NCI-H2171 (cell line): ENCODE measurements at places on chromosomes 2 and 18.

GRCh38 chr2:202426751-202427150 lies 50.6 kb downstream of the BMPR2 start:
- no peak for DNase-seq

DNA sequence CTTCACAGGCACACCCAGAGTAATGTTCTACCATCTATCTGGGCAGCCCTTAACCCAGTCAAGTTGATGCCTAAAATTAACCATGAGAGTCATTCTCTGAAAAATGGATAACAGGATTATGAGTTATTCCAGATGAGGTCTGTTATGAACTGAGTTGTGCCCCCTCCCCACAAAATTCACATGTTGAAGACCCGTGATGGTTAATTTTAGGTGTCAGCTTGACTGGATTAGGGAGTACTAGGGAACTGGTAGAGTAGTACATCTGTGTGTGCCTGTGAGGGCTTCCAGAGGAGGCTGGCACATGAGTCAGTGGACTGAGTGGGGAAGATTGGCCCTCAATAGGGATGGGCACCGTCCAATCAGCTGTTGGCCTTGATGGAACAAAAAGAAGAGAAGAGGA lies 110.4 kb upstream of the MYCN start:
- no peak for DNase-seq

DNA sequence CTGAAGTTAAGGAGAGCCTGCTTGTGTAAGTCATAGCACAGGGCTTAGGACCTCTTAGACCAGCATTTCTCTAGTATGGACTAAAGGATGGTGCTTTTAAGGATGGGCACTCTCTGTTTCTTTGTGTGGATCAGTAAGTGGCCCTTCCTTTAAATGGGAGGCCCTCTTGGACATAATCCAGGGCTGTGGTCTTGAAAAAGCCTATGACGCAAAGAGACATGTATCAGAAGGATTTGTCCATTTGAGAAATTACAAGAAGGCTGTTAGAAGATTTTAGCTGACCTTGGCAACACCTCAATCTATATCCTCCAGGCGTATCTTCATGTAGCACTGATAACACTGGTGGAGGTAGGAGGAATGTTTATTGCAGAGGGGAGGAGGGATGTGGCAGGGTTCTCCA lies 79.2 kb downstream of the PRPF40A start:
- no peak for DNase-seq

GRCh38 chr2:140584471-140584870 lies 1546.3 kb downstream of the LRP1B start:
- DNase-seq, result no peak

DNA sequence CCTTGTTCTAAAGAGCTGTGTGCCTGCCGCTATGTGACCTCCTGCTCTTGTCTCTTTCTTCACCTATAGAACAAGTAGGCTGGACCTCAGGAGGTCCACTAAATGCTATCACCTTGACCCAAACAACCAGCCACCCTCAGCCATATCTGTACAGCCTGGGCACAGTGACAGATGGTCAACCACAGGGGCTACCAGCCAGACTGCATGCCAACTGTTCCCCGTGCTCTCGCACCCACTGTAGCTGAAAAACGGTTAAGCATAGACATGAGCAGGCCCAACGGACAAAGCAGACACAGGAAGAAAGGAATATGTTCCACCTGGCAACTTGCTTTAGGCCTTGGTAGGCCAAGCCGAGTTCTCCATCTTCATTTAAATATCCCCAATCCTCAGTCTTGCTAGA lies 43.2 kb upstream of the ACAA2 start:
- no peak for DNase-seq

DNA sequence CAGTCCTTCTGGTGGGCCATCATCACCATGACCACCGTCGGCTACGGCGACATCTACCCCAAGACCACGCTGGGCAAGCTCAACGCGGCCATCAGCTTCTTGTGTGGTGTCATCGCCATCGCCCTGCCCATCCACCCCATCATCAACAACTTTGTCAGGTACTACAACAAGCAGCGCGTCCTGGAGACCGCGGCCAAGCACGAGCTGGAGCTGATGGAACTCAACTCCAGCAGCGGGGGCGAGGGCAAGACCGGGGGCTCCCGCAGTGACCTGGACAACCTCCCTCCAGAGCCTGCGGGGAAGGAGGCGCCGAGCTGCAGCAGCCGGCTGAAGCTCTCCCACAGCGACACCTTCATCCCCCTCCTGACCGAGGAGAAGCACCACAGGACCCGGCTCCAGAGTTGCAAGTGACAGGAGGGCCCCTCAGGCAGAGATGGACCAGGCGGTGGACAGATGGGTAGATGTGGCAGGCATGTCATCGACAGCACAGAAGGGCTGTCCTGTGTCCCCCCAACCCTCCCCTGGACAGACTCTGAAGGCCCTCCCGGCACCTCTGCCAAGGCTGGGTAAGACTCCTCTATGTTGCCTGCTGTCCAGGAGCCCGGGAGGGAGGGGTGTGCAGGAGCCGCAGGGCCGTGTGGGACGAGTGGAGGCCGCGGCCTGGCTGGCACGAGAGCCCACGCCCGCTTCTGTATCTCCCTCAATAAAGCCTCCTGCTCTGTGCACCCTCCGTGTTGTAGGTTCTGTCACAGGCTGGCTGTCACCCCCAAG lies 2.0 kb downstream of the KCNF1 start:
- no peak for DNase-seq

DNA sequence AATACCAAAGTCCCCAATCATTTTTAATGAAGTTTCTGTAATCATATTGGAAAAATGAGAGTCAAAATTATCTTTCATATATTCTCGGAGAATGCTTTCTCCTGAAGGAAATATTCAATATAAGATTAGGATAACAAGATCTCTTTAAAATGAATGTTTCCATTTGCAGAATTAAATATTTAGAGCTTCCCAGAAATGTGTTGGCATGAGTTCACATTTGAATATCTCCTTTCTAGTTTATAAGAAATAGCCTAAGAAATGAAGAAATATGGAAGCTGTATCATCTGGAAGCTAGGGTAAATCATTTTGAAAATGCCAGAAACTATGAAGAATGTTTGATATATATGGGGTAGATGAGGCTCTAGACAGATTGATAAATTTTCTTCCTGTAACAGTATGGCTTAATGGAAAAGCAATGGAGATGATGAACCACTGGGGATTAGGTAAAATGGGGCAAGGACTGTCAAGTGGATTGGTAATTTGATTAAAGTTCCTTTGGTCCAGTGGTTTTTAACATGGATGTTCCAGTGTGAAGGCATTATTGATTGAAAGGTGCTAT lies 184.6 kb upstream of the ZNF804A start:
- DNase-seq, result no peak

GRCh38 chr2:78721355-78722033 lies 304.0 kb upstream of the REG3G start:
- no peak for DNase-seq

- no peak for DNase-seq
Observed at GRCh38 chr2:86064006-86064405, 41.7 kb downstream of the POLR1A start.

DNA sequence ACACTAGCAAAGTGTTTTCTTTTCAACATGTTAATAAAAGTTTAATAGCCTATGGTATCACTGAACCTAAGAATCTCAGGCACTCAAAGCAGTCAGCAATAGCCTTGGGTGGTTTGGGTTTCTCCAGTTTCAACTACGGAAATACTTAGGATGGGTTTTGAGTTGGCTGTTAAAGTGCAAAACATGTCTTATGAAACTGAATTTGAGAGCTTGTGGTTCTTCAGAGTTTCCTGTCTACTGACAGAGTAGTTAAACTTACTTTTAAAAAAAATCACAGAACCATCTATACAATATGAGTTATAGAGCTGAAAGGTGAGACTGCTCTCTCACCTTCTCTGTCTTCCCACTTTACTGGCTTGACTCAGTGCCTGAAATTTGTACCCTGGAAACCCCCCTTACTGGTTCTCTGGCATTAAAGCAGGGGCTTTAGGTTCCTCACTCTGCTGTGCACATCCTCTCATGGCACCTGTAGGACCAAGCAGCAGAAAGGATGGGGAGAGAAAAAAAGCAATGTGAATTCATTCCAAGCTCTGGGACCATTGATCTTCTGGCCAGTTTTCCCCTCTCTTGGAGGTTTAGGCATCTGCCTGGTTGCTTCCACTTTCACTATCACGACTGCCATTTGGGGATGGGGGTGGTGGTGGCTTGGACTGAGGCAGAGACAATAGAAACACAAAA lies 18.1 kb downstream of the CCDC141 start:
- no peak for DNase-seq

DNA sequence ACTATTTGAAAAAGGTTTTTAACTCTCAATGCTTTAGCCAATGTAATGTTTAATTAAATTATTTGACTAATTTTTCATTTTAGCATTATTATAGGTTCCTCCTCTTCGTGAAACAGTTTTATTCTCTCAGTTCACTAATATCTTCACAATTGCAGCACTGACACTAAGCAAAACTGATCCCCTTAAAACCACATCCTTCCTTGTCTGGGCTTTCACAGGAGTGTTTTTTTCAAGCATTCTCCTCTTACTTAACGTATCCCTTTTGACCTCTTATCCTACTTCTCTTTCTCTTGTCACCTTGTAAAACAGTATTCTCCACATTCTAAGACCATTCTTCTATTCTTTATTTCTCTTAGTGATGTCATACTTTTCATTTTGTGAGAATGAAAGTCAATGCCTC lies 112.8 kb downstream of the DSC3 start:
- no peak for DNase-seq

DNA sequence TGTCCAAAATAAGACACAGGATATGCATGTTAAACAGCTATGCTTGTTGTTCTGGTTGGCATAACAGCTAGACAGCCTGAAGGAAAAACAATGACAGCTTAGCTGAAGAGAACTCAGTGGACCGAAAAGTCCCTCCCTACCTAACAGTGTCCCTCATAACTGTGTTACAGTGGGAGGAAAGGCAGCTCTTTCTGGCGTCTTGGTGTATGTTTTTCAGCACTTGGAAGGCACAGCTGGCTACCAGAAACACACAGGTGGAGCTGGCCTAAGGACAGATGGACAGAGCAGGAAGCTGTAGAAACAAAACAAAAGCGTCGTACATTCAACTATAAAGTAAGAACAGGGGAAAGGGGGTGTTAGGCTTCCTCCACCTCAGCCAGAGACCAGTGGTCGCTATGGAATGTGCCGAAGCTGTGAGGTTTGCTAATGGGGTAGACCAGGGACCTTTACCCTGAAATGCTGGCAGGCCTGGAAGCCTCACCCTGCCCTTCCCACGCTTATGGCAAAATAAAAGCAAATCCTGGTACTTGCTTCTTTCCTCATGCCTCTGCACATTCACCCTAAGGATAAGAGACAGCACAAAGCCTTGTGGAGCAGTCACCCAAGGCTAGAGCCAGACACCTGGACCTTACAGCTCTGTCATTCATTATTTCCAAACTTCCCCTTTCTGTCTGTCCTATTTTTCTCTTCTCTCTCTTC lies 103.5 kb upstream of the TRIB2 start:
- peak; percentile 69 for DNase-seq

DNA sequence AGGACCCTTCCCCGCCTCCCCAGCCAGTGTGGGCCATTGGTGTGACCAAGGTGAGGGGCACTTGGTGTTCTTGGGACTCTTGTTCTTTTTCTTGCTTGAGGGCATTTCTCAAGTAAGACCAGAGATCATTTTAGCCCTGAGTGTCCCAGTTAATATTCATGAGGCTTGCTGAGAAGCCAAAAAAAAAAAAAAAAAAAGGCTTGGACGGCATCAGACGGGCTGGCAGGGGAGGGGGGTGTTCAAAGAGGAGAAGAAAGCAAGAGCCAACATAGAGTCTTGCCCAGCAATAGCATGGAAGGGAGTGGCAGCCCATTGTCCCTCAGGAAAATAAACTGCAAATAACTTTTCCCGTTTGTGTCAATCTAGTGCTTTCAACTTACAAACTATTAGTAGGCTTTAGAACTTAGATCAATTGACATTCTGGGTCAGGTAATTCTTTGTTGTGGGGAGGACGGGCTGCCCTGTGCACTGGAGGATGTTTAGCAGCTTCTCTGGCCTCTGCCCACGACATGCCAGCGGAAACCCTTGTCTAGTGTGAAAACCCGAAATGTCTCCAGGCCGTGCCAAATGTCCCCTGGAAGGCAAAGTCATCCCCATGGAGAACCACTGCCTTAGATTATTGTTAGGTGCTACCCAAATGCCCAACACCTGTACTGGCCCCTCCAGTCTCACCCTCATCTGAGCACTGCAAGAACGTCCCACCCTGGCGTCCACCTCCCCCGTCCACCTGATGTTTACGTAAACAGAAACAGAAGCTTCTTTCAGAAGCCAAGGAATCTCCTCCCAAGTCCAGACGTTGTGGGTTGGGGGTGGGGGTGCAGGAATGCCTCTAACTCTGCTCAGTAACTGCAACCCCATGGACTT lies 163.4 kb downstream of the BCL2 start:
- DNase-seq, result no peak

DNA sequence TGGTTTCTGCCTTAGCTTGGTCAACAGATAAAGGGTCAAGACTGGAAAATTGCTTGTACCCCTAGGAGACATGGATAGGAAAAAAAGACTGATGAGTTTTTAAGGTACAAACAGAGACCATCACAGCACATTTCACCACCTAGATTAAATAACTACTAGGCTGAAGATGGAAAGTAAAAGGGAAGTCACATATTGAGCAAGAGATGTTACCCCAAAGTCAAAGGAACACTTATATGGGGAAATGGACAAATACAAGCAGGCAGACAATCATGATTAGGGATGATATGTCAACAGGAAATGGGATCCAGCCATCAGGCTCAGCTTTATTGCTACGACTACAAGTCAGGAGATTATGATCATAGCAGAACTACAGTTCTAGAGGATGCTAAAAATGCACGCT lies 1643.1 kb upstream of the CELF4 start:
- no peak for DNase-seq

DNA sequence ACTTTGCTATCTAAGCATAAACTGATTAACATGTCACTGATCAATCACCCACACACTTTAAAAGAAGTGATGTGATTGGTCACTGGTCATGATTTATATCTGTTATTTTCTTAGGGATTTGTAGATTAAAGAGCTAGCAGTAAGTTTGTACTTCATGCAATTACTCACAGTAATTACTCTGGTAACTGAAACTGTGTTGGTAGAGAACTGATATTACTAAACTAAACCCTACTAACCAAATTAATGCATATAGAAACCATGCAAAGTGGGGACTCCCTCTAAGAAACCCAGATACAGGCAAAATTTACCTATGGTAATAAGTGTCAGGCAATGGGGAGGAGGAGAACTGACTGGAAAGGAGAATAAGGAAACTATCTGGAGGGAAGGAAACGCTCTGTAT lies 44.8 kb upstream of the C2orf15 start:
- no peak for DNase-seq

DNA sequence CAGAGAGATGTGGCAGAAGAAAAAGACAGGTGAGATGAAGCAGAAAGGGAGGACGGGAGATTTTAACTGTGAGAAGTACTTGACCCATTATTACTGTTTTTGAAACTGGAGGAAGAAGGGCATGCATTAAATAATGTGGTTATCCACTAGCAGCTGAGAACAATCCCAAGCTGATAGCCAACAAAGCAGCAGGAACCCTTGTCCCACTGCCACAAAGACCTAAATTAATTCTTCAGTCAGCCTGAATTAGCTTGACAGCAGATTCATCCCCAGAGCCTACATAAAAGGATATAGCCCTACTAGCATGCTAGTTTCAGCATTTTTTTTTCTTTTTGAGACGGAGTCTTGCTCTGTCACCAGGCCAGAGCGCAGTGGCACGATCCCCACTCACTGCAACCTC lies 19.5 kb upstream of the REG3A start:
- DNase-seq, result no peak

- no peak for DNase-seq
Observed at GRCh38 chr2:170824526-170825015, 7.9 kb downstream of the GAD1 start.
